ENCODE measurements at places on chromosomes 11 and 22. TPM values are rescaled to one million over a fixed set of nuclear protein-coding genes. Genes with fewer than 3 reads are reported as not detected.

The NNMT gene
- 133 TPM for total RNA-seq

The MS4A14 gene
- not detected for total RNA-seq

The UQCC3 gene
- 9.9 TPM for total RNA-seq

The POU2AF3 gene
- not detected for total RNA-seq

The OR5B2 gene
- total RNA-seq, result not detected

The EXPH5 gene
- total RNA-seq, result under 0.01 TPM

The FGF19 gene
- total RNA-seq, result not detected

DNA sequence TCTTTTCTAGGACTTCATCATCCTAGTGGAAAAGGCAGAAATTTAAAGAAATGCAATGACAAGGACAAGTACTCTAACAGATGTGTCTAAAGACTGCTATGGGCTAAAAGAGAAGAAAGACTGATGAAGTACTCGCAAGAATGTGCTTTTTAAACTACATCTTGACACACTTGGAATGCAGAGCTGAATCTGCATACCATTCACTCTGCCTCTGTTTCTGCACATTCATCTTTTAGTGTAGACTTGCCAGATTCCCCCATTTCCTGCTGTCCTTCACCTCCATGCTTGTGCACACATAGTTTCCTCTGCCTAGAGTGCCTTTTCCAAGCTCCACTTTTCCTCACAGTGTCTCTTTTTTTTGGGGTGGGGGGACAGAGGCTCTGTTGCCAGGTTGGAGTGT lies 239.0 kb upstream of the CCDC179 start:
- no peak for DNase-seq

GRCh38 chr22:16804882-16805281 lies 20.3 kb downstream of the XKR3 start:
- no peak for DNase-seq

DNA sequence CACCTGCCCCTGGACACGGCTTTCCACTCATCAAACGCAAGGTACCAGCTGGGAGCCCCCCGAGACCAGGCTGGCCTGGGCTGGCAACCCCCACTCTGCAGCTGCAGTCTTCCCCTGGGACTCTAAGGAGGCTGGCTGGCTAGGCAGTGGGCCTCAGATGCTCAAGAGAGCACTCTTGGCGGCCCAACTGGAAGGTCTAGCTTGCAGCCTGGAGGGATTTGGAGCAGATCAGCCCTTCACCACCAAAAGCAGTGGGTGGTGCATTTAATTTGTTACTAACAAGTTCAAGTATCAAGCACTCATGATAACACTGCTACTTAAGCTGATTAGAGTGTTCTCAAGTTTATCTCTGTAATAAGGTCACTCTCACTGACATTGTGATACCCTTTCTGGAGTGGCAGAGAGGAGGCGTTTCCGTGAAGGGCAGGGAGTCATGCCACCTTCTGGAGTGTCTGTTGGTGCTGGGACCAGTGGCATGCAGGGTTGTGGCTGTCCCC lies 21.5 kb downstream of the C22orf23 start:
- DNase-seq, result no peak

DNA sequence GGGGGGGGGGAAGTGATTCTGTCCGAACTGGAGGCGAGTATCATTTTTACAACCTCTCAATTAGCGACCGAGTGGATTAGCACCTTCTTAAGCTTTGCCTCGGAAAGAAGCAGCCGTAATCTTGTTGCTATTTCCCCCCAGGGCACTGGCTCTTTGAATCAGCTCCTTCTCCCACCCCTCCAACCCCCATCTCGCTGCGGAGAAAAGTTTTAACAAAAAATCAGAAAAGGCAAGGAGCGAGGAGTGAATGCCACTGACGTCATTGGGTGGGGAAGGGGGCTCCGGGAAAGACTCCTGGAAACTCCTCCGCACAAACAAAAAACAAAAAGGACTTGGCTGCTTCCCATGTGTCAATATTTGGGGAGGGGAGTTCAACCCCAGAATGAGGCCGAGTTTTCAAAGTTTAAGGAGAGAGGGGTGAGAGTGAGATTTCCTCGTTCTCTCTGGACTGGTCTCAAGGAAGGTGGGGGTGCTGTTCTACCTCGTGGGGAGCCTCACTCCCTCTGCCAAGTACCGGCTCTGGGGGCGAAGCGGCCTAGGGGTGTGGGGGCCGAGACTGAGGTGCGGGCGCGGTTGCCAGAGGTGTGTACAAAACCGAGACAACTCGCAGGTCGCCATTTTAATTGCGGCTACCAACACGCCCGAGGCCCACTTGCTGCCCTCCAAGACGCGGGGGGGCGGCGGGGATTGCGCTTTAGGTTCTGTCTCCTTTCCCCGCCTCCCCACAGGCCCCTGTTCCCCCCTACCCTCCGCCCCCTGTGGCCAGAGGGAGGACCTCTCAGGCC lies 2.5 kb upstream of the PAX6 start:
- DNase-seq, result no peak

- no peak for DNase-seq
These were observed 4.1 kb downstream of the ROBO3 start for GRCh38 chr11:124869331-124869730.

GRCh38 chr11:57273448-57274058 lies 36.5 kb upstream of the APLNR start:
- no peak for DNase-seq

DNA sequence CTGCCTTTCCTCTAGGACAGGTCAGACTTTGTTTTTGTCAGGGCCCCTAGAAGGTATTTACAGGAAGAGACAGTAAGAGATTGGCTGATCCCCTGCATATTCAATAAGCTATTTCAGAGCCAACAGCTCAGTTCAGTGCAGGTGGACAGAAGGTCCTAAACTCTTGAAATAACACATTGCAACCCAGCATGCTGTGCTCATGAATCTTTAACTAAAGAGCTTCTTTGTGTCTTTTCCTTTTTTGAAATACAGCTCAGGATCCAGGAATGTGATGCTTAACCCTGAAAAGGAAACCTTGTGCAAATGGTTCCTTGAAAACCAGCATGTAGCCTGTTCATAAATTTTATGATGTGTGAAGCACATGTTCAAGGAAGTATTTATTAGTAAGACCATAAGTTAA lies 43.9 kb downstream of the BBOX1 start:
- no peak for DNase-seq

DNA sequence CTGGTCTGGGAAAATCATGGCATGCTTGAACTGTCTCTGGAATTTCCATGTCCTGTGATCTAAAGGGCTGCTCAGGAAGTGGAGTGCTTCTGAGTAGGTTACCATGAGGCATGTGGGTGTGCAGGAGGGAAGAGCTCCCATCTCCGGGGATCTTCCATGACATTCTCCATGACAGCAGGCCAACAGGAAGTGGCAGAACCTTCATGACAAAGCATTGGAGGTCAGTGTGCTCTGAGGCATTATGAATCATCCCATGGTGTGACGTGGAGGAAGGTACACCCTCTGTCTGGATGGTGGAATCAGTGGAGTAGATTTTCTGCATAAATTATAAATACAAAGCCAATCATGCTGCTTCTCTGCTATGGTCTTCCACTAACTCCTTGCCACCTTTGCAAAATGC lies 139.6 kb upstream of the E2F8 start:
- peak; percentile 92 for DNase-seq

- DNase-seq, result peak; percentile 42
These were observed 6.1 kb upstream of the NAP1L4 start for GRCh38 chr11:2998073-2998850.

DNA sequence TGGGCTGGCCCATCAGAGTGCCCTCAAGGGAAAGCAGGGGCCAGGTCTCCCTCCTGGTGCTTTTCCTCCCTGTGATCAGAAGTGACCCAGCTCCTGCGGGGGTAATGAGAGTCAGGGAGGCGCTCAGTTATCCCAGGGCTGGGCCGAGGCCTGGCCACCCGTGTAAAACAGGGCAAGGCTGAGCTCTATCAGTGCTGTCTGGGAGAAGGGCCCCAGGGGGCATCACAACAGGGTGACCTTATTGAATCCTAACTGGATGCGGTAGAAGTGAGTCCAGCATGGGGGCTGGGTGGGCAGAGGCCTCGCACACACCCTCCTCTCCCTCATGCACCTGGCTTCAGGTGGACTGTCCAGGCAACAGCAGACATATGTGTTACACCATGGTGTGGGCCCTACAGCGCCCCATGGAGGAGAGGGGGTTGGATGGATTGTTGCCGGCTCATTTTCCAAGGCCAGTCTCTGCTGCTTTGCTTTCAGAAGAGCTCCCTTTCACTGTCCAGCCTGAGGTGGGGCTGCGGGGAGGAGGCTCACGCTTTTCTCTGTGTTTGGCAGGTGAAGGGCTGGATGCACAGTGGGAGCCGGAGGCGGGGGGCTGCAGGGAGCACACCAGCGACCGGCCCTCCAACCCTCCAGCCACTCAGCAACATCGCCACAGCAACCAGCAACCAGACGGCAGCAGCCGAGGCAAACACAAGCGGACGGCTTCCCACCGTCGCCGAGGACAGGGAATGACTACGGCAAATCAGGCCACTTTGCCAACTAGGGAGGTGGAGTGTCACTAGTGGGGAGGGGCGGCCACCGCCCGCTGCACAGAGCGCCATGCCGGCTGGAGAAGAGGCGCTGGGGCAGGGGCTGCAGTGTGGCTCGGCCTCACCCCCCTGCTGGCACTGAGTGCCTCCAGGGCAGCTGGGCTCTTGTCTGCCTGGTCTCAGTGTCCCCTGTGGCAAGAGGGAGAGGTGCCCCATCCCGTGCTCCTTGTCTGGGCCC lies 24.7 kb downstream of the GNAZ start:
- DNase-seq, result no peak

DNA sequence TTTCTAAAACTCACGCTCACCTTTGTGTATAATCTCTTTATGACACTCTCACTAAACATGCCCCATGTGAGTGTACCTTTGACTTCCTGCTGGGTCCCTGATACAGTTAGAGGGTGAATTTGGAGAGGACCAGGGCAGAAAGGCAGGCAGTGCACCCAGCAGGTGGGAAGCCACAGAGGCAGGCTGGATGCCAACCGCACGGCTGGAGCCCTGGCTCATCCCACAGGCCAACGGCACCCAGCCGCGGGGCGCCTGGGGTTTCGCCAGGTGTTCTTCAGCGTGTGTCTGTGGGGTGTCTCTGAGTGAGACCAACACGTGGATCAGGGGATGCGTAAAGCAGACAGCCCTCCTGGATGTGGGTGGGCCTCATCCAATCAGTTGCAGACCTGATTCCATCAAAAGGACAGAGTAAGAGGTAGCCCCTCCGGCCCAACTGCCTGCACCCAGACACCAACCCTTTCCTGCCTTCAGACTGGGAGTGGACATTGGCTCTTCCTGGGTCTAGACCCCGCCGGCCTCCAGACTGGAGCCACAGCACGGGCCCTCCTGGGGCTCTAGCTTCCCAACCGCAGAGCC lies 51.6 kb downstream of the DHCR7 start:
- no peak for DNase-seq

DNA sequence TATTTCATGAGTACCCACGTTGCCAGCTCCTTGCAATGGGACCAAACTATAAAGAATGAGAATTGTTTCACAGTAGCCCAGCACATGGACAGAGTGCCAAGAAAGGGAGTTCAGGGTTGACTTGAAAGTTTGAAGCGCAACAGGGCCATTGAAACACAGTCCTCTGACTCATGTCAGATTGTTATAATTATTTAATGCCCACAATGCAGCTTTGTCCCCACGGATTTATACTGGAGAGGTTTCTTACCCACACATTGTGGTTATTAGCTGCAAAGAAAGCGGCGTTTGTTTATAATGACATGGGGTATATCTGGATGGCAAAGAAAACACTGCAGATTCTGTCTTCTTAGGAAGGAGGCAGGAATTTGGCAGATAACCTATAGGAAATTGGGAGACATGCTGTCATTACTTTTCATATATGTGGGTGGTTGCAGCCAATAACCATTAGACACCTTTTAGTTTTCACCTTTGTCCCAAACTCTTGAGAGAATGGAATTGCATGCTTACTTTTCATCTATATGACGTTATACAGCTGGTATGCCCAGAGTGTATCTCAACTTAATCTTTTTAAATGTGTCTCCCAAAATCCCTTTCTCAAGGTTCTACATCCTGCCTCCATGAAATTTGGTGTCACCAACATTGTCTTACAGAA lies 143.6 kb downstream of the TEAD1 start:
- DNase-seq, result no peak

GRCh38 chr11:69870766-69871165 lies 51.5 kb upstream of the FGF3 start:
- DNase-seq, result no peak

GRCh38 chr11:73142128-73142377 lies at the start of gene FCHSD2:
FCHSD2 (minus strand) TSS chr11:73142318; CDS start chr11:73141877, 441 bp downstream.
- no peak for DNase-seq

DNA sequence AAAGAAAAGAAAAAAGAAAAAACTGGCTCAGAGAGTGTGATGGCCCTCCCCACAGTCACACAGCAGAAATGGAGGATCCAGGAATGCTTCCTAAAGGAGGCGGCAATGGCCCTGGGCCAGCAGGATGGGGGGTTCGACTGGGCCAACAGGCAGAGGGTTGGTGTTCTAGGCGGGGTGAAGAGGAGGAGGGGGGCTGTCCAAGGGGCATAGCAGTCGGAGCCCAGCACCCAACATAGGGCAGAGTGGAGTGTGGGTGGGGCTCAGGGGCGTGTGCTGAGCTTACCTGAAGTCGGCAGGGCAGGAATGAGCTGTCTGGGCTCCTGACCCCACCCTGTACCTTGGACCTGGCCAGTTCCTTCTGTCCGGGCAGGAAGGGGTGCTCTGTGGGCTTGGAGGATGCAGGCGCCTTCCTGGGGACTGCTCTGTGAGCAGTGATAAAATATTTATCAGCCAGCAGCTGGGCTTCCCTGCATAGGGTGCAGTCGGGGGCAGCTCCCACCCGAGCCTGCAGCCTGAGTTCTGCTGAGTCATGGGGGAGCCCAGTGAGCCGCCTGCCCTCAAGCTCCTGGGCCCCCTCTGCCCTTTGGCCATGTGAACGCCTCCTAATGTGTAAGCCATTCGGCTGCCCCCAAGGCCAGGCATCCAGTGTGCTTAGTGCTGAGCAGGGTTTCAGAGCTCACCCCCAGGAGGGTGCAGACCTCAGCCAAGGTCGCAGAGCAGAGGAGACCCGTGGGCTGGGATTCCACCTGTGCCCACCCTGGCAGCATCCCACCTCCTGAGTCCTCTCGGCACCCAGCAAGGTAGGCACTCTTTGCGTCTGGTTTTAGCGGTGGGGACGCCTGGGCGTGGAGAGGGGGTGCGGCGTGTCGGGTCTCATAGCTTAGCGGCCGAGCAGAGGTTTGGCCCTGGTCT lies 25.3 kb upstream of the PRR5 start:
- DNase-seq, result no peak

DNA sequence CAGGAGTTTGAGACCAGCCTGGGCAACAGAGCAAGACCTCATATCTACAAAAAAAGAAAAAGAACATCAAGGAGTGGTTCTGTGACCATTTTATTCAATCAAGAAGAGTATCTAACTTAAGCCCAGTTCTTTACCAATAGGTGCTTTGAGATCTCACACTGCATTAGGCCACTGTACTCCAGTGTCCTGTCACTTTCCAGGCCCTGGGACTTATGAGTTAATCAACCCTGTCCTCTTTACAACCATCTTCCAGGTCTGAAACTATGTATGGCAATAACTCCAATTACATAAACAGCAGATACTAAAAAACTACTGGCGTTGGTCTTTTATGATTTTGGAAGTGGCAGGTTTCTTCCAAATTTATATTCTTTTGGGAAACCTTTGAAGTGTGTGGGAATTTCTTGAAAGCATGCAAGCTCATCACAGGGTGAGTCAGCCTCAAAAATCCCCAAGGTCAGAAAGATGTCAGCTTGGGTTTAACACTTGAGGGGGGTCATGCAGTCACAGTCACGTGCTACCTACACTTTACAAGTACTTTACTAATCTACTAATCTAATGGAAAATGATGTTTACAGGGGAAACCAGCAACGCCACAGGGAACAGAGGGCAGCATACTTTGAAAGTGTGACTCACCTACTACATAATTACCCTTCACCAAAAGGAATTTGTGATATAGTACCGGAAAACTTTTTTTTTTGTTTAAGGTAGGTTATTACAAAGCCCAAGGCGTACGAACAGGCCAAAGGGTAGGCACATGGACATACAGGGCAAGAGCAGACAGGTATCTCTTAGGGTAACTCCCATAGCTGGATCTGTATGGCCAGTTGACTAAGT lies 15.6 kb downstream of the PISD start:
- DNase-seq, result peak; percentile 90

Measured in dermis microvascular lymphatic vessel endothelial cell (primary cell).